Caco-2 (cell line): ENCODE measurements at places on chromosomes 16 and 17. TPM values are rescaled to one million over a fixed set of nuclear protein-coding genes. Genes with fewer than 3 reads are reported as not detected.
A peak's percentile ranks its signal among the peaks of the same experiment; 100 is the strongest.

DNA sequence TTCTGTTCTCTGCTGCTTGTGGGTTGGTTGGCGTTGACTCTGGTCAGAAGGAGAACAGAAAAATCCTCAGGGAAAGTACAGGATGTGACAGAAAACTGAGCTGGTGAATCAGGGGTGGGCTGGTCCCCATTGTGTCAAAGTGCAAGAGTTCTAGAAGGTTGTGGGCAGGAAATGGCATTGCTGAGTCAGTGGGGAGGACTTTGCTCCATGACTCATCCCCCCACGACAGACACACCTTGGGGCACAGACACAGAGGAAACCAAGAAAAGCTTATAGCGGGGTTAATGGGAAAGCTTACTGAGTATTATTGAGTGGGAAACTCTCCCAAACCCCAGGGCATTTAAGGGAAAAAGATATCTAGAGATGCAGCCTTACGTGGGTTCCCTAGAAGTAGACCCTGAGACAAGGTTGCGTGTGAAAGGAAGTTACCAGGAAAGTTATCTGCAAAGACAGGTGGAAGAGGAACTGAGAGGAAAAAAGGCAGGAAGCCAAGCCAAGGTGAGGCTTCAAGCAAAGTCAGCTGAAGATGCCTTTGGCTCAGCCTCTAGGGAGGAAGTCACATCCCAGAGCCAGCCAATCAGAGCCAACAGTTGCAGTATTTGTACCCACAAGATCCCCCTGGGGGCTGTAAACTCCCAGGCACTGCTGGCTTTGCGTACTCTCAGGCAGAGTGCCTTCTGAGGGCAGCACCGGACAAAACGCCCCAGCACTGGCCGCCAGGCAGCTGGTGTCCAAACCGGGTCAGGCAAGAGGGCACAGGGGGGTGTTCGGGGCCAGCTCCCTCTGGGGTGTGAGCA, 86.4 kb downstream of the FOXL1 start:
- DNase-seq: peak; percentile 83

GRCh38 chr16:67246081-67246755, 1.1 kb downstream of the FHOD1 start:
- DNase-seq: peak; percentile 94

- no peak for DNase-seq
These were observed 46.9 kb downstream of the RMI2 start for GRCh38 chr16:11392041-11392581.

GRCh38 chr16:6157806-6158205, 1060.2 kb upstream of the EEF2KMT start:
- no peak for DNase-seq

- DNase-seq: peak; percentile 32
These were observed 33.9 kb downstream of the NGFR start for GRCh38 chr17:49528966-49529365.

DNA sequence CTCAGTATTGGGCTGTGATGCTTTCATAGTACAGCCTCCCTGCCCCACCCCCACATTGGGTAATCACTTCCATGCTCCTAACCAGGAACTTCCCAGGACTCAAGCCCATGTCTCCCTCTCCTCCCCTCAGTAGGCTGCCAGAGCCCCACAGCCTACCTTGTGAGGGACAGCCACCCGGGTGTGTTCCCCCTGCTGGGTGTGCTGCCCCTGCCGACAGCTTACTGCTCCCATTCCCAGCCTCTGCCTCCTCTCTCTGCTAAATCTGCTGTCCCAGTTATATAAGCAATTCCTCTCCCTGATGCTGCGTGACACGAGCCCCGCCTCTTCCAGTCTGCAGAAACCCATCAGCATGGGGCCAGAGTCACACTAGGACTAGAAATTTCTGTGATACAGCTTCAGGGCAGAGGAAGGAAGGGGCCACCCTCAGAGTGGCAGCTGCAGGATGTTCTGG, at the start of gene RSKR:
TSS of gene RSKR (minus strand) at position 255 of the 451 bp plus-strand sequence. CDS start at position 231, 24 bp downstream.
- no peak for DNase-seq

DNA sequence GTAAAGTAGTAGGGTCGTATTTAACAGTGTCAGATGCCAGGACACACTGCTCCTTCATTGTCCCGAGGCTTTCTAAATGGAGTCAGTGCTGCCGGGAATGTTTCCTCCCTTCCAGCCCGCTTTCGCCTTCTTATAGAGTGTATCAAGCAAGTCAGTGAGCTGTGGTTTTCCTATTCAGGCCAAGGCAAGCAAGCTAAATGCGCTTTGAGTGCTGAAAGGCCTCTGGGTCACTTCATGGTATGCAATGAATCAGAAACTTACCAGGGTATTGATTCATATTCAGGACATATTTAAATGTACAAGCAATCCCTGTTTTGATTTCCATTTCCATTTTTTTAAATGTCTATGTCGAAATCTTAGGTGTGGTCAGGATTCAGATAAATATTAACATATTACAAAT, 327.9 kb upstream of the SOX9 start:
- DNase-seq: no peak

GRCh38 chr16:70269471-70269870, 17.7 kb upstream of the EXOSC6 start:
- DNase-seq: no peak

- DNase-seq: no peak
These were observed 3.2 kb upstream of the HAP1 start for GRCh38 chr17:41737680-41738023.

DNA sequence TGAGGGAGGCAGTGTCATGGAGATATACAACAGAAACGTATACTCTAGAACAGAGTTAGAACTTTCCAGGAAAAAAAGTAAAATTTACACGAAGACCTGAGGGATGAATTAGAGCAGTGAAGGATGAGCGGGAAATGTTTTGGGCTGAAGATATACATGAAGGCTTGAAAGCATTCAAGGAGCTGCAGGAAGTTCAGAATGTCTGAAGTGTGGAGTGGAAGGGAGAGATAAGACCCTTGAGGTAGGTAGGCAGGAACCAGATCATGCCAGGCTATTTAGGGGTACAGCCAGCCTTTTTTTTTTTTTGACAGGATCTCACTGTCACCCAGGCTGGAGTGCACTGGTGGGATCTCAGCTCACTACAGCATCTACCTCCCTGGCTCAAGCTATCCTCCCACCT, 3.2 kb upstream of the NLK start:
- no peak for DNase-seq

GRCh38 chr17:77297693-77298666, 157.2 kb downstream of the SEC14L1 start:
- no peak for DNase-seq

GRCh38 chr17:78793968-78794367, 11.9 kb upstream of the CYTH1 start:
- DNase-seq: no peak

DNA sequence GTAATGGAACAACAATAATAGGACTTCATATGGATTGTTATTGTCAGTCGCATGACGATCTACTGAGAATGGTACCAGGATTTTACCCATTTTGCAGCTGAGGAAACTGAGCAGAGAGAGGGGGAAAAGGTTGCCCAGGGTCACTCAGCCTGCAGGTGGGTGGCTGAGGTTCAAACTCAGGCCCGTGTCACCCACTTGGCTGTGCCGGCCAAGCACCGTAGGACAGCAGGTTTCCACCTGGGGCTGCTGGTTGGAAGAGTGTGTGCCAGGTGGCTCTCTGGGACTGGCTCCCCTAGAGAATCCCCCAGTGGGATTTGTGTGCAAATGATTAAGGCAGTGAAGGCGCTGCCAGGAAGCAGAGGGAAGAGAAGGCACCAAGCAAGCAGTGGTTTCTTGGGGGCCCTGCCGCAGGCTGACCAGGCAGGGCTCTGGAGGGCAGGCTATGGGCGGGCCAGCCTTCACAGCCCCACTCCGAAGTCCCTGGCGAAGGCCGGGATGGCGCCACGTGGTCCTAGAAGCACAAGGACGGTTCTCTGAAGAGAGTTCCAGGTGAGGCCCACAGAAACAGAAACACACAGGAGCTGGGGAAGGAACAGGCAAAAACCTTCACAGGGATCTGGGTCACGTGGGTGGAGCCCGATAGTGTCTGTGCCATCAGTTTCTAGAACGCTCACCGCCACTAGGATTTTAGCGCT, 163.5 kb downstream of the IRF8 start:
- no peak for DNase-seq

GRCh38 chr16:22356930-22357634, 17.3 kb downstream of the CDR2 start:
- DNase-seq: no peak

GRCh38 chr16:14509055-14509454, 121.0 kb downstream of the PARN start:
- no peak for DNase-seq

DNA sequence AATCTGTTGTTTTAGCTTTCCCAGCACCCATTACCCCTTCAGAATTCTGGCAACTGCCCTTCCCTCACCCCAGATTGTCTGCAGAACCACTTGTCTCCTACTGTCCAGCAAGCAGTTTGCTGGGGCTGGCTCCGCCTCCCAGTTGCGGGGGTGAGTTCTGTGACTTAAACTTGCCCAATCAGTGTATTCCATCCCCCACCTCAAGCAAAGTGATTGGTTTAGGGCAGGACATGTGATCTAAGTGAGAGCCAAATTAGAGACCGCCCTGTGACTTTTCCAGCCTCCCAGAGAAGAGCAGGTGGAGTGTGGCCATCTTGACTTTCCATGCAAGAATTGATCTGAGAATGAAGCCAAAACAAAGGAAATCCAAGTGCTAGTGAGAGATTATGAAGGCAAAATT, 22.7 kb upstream of the SRCIN1 start:
- peak; percentile 74 for DNase-seq

- no peak for DNase-seq
These were observed 703.8 kb downstream of the CDH8 start for GRCh38 chr16:61332461-61332860.

GRCh38 chr17:41863074-41863848, 2.0 kb downstream of the KLHL11 start:
- DNase-seq: no peak

GRCh38 chr17:225551-225950, 44.1 kb upstream of the DOC2B start:
- DNase-seq: no peak

GRCh38 chr17:40707745-40708144, 4.2 kb upstream of the KRT24 start:
- DNase-seq: no peak

DNA sequence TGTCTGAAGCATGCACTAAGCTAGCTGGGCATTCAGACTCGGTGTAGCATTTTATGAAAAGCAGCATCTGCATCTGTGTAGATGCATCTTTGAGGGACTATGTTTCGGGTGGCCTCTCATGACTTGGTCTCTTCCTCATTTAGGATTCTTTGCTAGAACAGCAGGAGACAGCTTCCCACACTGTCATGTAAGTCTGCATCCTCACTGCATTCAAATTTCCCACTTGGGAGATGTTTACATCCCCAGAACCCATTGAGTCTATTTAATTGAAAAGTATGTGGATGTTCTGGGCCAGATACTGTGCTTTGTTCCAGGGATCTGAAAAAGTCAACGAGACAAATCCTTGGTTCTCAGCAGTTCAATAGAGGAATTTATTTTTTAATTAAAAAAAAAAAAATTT, 198.6 kb upstream of the EEF2KMT start:
- DNase-seq: no peak

DNA sequence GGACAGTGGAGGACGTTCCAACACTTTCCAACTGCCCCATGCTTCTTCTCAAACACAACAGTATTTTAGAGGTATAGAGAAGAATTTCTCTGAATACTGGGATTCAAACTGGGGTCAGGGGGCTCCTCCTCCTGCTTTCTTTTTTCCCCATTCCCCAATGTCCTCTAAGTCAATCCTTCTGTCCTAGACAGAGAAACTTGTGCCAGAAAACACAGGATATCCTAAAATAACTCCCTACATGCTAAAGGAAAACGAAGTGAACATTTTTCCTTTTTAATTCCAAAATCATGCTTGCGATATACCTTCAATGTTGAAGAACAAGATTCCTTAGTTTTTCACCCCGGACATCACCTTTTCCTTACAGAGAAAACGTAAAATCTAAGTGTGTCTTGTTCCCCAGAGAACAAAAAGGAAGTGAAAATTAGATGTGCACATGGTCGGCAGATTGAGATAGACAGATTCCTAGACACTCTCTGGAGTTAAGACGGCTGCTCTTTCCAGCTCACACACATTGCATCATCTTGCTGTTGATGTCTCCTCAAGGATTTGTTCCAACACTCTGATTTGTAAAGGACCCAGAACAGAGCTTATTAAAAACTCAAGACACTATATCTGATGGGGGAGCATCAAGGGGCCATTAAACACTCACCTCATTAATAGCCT, 228.2 kb downstream of the GRIN2A start:
- DNase-seq: no peak

GRCh38 chr16:3607161-3607560, 4.2 kb downstream of the SLX4 start:
- DNase-seq: no peak

- DNase-seq: no peak
These were observed 39.3 kb downstream of the CIBAR2 start for GRCh38 chr16:85072947-85073346.

GRCh38 chr17:34378664-34379101, 15.7 kb upstream of the CCL1 start:
- DNase-seq: no peak

GRCh38 chr16:75241412-75241811, 10.0 kb downstream of the BCAR1 start:
- no peak for DNase-seq

GRCh38 chr16:48103591-48103990, 52.2 kb downstream of the ABCC12 start:
- DNase-seq: no peak

- DNase-seq: peak; percentile 72
These were observed 72.2 kb downstream of the HS3ST3B1 start for GRCh38 chr17:14372905-14373613.

DNA sequence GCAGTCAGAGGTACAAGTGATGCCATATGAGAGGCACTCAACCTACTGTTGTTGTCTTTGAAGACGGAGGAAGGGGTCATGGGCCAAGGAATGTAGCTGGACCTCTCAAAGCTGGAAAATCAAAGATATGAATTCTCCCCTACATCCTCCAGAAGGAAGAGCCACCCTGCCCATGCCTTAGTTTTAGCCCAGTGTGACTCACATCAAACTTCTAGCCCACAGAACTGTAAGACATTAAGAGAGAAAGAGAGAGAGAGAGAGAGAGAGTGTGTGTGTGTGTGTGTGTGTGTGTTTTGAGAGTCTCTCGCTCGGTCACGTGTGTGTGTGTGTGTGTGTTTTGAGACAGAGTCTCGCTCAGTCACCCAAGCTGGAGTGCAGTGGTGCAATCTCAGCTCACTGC, 87.1 kb downstream of the STX8 start:
- no peak for DNase-seq

GRCh38 chr17:48054238-48055185, 6.4 kb downstream of the NFE2L1 start:
- peak; percentile 53 for DNase-seq

ZNF469 gene
- total RNA-seq: 0.07 and 0.12 TPM in 2 replicates

KRTAP9-2 gene
- total RNA-seq: not detected in 2 replicates

SRCIN1 gene
- 23.6 and 25.8 TPM in 2 replicates for total RNA-seq

PDILT gene
- not detected in 2 replicates for total RNA-seq

KCTD2 gene
- 27.9 and 28.8 TPM in 2 replicates for total RNA-seq

DRC7 gene
- total RNA-seq: 1.1 and 1.2 TPM in 2 replicates

CACNA1H gene
- total RNA-seq: 5.1 and 6.5 TPM in 2 replicates

LPO gene
- 0.23 and 0.54 TPM in 2 replicates for total RNA-seq

EXOSC6 gene
- 33.6 and 34.6 TPM in 2 replicates for total RNA-seq

SDK2 gene
- 0.09 and 0.14 TPM in 2 replicates for total RNA-seq

KRTAP3-2 gene
- total RNA-seq: not detected in 2 replicates

TCAP gene
- total RNA-seq: 1.6 TPM in 2 replicates

P2RX5 gene
- 0.66 and 1.4 TPM in 2 replicates for total RNA-seq

SEZ6L2 gene
- 24.1 and 26.3 TPM in 2 replicates for total RNA-seq

KRT24 gene
- total RNA-seq: 0.16 TPM in 1 of 2 replicates, not detected in the other

CTF1 gene
- total RNA-seq: 1.8 and 2.4 TPM in 2 replicates

PITPNM3 gene
- 0.32 and 0.50 TPM in 2 replicates for total RNA-seq
